ENCODE measurements at places on chromosomes 7 and 10.

- no peak for DNase-seq
Measured at GRCh38 chr7:94245500-94245899, 149.2 kb upstream of the COL1A2 start.

DNA sequence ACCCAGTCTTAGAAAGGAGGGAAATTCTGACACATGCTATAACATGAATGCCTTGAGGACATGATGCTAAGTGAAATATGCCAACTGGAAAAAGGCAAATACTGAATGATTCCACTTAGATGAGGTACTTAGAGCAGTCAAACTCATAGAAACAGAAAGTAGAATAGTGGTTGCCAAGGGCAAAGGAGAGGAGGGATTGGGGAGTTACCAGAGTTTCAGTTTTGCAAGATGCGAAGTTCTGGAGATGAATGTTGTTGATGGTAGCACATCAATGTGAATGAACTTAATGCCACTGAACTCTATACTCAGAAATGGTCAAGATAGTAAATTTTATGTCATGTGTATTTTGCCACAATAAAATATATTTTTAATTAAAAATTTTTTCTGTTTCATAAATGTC lies 38.9 kb downstream of the DRGX start:
- no peak for DNase-seq

DNA sequence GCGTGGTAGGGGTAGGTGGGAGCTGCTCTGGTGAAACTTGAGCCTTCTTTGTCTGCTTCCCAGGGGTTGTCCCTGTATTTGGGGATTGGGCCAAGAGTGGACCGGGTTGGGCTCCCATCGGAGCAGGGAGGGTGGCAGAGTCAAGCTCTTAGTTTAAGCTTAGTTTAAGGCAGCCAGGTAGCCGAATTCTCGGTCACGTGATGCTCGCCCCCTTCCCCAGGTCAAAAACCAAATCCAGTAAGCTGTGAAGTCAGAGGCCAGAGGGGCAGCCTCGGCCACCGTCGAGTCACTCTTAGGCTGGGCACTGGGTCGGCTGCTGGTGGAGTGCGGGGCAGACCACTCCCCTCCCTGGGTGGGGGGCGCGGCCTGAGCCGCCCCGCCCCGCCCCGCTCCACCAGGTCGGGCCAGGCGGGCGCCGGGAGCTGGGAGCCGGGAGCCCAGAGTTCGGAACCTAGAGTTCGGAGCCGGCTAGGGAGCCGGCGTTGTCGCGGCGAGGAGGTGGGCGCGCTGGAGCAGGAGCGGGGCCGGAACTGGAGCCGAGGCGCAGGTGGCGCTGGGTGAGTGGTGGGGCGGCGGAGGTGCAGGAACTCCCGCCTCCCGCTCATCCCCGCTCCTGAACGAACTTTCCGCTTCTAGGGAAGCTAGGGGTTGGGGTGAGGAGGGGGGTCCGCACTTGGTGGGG lies 2.8 kb upstream of the LZTS2 start:
- peak; percentile 63 for DNase-seq

DNA sequence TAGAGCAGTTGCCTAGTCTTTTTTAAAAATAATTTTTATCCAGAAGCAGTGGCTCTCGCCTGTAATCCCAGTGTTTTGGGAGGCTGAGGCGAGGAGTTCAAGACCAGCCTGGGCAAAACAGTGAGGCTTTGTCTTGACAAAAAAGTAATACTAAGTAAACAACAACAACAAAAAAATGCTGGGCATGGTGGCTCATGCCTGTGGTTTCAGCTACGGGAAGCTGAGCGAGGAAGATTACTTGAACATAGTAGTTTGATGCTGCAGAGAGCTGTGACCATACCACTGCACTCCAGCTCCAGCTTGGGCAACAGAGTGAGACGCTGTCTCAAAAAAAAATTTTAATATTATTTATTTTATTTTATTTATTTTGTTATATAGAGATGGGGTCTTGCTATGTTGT lies 31.3 kb upstream of the TPST1 start:
- DNase-seq = no peak

- no peak for DNase-seq
Measured at GRCh38 chr7:369476-370258, 79.7 kb downstream of the FOXL3 start.

GRCh38 chr7:21028186-21028585 lies 241.5 kb upstream of the SP8 start:
- DNase-seq = no peak

GRCh38 chr7:137574812-137575211 lies 231.3 kb upstream of the PTN start:
- no peak for DNase-seq

DNA sequence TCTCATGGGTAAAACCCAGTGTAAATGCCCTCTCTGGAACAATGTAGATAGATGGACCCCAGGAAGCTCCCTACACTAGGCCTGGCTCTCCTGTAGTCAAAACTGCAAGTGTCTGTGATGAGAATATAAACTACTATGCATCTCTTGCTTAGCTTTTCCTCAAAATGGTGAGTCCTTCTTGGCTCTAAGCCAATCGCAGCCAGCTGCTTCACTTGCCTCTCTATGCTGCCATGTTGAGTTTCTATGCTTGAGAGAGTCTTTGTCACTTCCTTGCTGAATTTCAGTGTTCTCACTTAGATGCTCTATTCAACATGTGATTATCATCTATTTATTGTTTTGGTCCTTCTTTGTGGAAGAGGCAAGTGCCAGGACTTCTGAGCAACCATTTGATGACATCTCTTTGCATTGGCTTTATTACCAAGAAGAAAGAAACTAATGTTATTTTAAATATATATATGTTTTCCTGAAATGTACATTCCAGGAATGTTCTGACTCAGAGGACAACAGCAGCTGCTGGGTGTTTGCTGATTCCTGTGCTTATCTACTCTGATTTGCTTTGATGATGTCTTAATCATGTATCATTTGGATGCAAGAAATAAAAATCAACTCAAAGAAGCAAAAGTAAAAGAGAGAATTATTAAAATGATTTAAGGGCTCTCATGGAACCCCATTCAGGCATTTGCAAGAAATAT lies 16.6 kb downstream of the TAS2R40 start:
- DNase-seq = no peak

GRCh38 chr10:44780426-44780825 lies 130.7 kb upstream of the TMEM72 start:
- DNase-seq = no peak

- no peak for DNase-seq
Measured at GRCh38 chr7:131909151-131909768, 352.8 kb upstream of the PODXL start.

DNA sequence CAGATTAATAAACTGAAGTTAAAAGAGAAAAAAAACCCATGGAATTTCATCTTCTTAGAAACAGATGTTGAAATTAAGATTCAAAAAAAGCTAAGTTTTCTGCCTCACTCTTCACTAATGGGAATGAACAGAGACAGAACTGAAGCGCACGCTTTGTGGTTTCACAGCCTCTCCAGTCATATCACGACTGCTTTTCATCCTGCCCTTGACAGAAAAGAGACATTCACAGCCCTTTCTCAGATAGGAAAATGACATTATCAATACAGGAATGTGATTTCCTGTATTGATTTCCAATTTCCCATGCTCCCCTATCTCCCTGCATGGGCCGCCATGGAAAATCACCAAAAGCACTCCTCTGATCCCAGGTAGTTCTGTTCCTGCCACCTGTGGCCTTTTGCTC lies 108.2 kb downstream of the PFKFB3 start:
- no peak for DNase-seq

DNA sequence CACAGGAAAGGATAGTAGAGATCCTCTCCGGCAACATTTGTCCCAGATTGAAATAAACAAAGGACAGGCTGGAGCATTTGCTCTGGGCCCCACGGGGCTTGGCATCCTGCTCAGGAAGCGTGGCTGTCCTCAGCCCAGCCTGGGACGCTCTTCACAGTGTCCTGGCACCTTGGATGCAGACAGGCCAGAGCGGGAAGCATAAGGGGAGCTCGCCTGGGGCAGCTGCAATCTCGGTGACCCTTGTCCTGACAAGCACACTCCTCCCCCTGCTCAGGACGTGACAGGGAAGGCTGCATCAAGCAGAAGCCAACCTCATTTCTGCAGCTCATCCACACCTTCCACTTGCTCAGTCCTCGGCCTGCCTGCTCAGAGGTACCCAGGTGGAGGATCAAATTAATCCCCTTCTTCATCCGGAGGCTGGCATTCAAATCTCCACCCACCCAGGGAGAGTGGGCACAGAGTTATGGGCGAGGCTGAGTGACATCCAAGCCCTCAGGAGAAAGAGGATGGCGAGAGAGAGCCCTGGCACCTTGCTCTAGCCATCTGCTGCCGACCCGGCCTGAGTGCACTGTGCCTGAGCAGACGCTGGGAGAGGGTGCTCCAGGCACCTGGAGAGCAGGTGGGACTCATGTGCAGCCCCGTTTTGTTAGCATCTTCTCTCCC lies 47.6 kb downstream of the ABRAXAS2 start:
- DNase-seq = no peak

DNA sequence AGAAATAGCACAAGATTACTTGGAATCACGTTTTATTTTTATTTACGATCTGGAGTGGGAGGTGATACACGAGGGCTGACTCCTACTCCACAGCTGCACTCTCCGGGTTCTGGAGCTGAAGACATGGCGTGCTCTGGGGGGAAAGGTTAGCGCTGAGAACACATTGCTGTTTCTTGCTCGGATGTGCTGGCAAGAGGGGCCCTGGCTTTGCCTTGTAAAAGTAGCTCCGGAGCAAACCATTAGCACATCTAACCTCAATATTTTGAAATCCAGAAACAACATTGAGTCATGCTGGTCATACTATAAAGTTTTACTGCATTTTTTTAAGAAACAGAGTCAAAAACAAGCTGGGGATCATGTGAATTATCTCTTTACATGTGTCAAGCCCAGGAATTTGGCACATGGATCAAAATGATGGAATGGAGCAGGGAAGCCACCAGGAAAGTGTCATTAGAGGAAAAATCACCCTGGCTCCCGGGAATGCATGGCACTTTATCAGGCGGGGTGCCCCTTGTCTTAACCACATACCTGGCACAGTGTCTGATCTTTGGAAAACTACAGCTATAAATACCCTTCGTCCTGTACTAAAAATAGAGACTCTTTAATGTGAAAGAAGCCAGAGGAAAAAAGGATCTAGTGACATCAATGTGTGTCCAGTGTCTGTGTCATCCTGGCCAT lies 31.6 kb upstream of the LYZL1 start:
- no peak for DNase-seq

DNA sequence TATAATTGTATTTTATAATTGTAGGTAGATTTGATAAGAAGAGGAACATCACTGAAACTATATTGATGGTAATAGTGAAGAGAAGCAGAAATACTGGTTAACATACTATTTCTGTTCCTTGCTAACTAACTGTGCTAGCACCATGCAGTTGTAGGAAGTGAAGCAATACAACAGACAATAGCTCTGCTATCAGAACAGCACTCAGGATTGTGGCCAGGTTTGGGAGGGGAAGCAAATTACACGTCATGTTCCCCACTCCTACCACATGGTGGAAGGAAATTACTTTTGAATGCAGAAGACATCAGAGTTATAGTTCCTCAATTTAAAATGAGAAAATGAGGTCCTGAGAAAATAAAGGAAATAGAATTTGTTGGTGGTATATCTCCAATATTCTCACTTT lies 151.1 kb downstream of the DGKB start:
- no peak for DNase-seq

DNA sequence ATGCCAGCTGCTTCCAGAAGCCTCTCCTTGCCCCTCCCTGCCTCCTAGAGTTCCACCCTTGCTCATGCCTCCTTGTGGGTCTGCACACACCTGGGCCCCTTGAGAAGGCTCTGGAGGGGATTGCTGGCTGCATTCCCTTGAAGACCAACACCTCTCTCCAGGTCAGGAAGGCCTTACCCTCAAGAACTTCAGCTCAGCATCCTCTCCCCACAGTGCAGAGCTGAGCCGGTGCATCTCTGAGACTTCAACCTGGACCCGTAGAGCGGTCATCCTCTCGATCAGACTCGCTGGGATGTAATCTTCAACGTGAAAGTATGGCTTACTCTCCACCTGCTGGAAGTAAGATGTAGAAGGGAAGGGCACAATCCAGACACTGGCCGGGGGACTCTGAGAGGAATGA lies 62.7 kb downstream of the FRMPD2 start:
- no peak for DNase-seq

DNA sequence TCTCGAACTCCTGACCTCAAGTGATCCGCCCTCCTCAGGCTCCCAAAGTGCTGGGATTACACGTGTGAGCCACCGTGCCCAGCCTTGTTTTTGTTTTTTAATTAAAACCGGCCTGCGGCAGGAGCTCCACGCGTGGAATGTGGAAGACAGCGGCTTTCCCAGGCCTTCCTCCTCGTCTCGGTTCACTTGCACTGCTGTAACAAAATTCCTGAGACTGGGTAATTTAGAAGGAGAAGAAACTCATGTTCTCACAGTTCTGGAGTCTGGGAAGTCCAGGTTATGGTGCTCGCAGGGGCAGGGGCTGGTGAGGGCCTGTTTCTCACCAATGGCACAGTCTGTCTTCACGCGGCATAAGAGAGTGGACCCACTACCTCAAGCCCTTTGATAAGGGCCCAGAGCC lies 14.4 kb upstream of the CRYGN start:
- DNase-seq = no peak

DNA sequence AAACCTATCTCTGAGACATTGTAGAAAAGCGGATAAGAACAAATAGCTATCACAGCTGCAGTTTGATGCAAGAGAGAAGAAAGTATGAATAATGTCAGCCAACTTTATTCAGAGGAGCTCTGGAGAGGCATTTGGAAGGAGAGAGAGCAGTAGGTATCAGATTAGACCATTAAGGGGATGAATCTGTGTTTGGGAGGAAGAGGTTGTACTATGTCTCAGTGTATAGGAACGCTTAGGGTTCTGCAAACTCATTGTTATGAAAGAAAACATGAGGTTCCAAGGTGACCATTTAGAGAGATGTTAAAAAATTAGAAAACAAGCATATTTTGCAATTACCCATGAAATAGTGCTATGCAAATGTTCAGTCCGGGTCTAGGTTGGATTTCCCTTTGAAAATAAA lies 207.5 kb upstream of the GNAI1 start:
- no peak for DNase-seq

DNA sequence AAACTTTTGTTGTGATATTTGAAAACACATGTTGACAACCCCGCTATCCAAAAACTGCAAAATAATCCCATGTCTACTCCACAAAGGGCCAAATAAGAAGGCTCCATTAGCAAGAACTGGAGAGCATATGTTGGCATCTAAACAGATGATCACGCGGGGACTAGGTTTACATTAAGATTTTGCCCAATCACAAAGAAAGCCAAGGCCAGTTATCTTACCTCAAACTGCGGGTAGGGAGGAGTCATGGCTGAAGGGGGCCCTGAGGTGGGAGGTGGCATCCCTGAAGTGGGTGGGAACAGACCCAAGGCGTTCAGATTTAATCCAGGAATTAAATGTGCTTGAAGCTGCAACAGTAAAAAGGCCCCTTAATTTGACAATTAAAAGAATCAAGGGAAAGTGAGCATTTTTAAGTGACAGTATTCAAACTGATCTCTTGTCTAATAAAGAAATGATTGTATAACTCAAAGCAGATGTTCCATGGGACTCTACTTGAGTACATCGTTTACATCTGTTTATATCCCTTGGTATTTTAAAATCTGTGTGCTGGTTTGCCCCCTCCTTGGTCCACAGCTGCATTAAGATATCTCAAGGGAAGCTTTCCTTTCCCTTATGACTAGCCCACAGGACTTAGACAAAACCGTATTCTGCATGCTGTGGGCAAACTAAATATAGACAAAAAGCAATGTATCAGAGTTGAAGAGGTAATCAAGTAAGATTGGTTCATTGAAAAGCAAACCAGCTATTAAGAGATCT lies 42.9 kb downstream of the MALSU1 start:
- DNase-seq = no peak

Data from CD4-positive, alpha-beta T cell (primary cell).